NCI-H1930 (cell line): ENCODE measurements at places on chromosomes 2 and 18.
A peak's percentile ranks its signal among the peaks of the same experiment; 100 is the strongest.

- DNase-seq, result no peak
Observed at GRCh38 chr18:71012789-71013188, 723.9 kb downstream of the SOCS6 start.

- no peak for DNase-seq
Observed at GRCh38 chr2:130150181-130151144, 5.6 kb upstream of the CCDC74B start.

DNA sequence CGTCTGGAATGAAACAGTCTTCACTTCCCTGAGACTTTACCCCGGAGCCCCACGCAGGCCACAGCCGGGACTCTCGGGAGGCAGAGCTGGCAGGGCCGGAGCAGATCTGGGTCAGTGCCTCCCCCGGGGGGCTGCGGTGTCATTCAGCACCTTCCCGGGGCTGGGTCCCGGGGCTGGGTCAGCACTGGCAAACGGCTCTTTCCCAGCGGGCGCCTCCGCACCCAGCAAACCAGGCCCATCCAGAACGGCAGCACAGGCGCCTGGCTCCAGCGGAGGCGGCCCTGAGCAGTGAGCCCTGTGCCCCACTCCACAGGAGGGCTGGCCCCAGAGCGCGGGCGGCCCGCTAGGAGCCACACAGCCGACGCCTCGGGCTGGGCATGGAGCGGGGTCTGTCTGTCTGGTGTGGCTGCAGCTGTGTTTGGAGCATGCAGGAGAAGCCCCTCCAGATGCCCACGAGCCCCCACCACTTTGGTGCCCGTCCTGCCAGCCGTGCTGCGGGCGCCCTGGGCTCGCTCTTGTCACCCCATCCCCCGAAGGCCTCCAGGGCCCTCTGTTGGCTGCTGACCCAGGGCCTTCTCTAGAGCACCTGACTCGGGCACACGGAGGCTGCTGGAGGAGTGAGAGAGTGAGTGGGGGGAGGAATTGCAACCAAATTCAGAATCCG is 132.1 kb upstream of the CTDP1 start:
- DNase-seq, result no peak

GRCh38 chr2:222514901-222515300 is 90.6 kb downstream of the SGPP2 start:
- DNase-seq, result no peak

GRCh38 chr2:203396667-203397066 is 68.5 kb downstream of the ABI2 start:
- no peak for DNase-seq

DNA sequence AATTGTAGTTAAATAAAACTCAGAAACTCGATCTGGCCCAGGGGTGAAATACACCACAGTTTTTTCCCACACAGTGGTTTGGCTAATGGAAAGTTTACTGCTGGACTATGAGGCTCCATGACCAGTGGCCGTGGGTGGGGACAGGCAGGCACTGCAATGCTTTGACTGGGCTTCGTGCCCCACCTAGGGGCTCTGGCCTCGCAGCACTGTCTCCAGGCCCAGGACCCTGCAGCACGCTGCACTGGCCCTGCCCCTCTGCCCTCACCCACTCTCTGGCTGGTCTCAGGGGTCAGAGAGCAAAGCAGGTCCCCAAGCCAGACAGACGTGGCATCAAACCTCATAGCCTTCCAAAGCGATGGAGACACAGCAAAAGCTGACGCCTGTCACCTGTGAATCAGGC is 13.4 kb upstream of the B3GNT7 start:
- no peak for DNase-seq

DNA sequence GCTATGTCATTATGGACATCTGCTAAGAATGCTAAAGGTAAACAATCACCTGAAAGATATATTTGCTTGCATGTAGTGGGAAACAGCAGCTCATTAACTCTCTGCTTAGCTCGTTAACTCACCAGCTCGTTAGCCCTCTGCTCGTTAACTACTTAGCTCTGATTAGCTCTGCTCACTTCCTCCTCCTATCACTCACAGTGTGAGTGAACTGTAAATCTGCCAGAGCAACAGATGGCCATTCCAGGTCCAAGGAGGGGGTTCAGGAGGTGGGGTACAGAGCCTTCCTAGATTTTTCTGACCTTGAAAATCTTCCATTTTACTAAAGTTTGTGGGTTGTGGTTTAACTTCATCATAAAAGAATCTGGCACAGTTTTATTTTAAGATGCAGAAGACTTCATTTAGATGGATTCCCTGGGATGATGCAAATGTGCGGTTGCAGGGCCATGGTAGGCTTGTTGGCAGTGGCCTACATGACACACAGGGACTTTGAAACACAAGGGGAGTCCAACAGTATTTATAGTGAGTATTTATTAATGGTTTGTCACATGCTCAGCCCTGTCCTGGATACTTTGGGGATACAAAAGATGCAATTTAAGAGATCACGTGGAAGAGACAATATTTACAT is 1633.7 kb upstream of the CELF4 start:
- DNase-seq, result no peak

DNA sequence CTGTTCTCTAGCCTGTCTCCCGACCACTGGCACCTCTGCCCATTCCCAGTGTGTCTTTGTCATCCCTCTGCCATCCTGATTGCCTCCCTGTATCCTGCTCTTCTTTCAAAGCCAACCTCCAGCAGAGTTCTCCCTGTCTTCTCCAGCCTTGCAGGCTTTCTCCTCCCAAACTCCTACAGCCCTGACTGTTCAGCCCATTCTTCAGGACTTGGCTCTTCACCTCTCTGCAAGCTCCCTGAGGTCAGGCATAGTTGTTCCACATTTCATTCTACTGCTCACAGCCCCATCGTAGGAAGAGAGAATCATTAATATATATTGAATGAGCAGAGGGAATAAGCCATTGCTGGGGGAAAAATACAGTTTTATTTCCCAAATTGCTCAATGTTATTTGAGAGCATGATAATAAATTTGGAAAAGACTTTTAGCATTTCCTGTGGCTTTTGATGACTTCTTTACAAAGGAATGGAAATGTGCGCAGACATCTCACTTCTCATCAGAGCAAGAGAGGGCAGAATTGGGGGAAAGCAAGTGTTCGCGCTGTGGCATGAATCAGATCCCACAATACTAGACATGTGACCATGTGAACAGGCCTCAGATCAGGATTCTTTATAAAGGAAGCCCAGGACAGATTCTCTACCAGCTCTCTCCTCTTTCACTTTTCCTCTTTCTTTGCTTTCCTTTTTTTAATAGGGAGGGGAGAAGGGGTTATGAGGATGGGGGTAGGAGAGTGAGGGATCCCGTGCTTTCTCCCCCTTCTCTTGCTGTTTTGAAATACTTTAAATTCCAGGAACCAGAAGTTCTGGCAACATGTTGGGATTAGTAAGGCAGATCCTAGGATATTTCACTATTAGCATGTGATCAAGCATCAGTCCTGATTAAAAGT is 37.4 kb downstream of the EPAS1 start:
- DNase-seq, result no peak

DNA sequence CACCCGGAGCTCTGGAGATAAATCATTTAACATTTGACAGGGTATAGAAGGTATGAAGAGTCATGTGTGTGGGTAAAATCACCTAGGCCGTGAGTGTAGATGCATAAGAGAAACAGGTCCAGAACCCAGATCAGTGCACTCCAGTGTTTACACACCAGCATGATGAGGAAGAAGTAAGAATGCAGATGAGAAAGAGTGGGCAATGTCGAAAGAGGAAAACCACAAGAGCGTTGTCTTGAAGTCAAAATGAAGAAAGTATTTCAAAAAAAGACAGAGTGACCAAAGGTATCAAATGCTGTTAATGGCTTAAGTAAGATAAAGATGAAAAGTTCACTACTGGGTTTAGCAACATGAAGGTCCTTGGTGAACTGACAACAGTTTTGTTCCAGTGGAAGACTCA is 32.0 kb upstream of the PLB1 start:
- no peak for DNase-seq

GRCh38 chr2:223941579-223942277 is 3.4 kb downstream of the WDFY1 start:
- no peak for DNase-seq

DNA sequence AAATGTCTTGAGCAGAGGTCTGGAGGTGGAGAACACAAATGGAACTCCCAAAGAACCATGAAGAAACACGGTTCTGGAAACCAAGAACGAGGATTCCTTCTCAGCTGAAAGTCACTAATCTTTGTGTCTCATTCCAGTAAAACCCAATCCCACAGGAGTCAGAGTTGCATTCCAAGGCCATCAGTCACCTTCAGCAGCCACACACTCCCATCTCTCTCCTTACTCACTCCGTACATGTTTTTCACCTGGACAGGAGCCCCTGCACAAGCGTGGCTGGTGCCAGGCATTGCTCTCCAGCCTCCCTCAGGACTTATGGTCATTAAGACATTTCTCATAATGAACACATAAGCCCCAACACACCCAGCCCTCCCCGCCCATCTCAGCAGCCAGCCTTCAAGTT is 175.4 kb upstream of the SIX2 start:
- DNase-seq, result no peak

GRCh38 chr2:226603606-226604005 is 196.0 kb downstream of the IRS1 start:
- DNase-seq, result no peak

- no peak for DNase-seq
Observed at GRCh38 chr18:8749492-8749891, 44.1 kb downstream of the MTCL1 start.

- peak; percentile 21 for DNase-seq
Observed at GRCh38 chr2:25228848-25229278, 60.5 kb upstream of the POMC start.

DNA sequence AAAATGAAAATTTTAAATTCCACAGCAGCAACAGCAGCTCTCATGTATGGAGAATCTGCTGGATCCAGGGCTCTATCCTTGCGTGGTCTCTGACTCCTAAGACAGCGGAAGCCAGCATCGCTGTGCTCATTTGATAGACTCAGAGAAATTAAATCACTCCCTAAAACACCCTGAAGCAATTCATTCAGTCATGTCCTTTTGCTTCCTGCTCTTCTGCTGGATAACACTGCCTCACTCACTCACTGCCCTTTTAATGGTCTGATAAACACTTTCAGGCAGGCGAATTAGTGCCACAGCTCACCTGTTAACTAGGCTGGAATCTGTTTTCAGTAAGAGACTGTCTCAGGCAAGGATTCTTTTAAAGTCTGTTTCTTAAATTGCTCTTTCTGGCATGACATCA is 10.0 kb downstream of the WIPF1 start:
- no peak for DNase-seq

GRCh38 chr2:240162531-240162930 is 22.1 kb upstream of the OTOS start:
- DNase-seq, result no peak

GRCh38 chr2:18762667-18763066 is 173.3 kb upstream of the NT5C1B start:
- DNase-seq, result no peak

DNA sequence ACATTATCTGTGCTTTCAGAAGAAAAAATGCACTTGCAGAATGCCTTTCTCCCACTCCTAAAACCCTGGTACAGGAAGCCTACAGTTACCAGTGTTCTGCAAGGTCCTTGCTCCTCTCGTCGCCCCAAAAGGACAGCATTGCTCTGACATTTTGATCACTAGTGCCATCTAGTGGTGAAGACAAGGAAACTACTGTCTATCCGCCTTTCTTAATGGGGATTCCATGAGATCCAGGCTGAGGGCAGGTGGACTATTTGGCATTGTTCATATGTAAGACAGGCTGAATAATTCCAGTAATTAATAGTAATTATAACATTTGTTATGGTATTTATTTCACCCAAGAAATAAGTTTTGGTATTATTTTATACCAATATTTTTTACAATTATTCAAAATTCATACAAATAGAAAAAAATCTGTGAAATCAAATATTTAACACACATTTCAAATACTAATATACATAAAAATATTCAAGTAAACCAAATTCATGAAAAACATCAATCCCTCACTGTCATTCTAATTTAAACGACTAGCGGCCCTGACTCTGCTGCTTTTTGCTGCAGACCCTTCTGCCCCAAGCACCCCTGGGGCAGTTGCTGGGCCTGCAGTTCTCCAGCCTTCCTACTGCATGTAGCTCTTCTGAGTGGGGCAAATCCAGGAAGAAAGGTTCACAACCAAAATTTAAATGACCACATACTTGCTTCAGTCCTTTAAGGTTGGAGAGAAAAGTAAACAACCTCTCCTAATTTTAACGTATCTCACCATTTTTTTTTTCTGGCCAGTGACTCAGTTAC is 19.0 kb downstream of the TPGS2 start:
- DNase-seq, result peak; percentile 56

- no peak for DNase-seq
Observed at GRCh38 chr2:55140316-55141219, 90.3 kb upstream of the RTN4 start.

DNA sequence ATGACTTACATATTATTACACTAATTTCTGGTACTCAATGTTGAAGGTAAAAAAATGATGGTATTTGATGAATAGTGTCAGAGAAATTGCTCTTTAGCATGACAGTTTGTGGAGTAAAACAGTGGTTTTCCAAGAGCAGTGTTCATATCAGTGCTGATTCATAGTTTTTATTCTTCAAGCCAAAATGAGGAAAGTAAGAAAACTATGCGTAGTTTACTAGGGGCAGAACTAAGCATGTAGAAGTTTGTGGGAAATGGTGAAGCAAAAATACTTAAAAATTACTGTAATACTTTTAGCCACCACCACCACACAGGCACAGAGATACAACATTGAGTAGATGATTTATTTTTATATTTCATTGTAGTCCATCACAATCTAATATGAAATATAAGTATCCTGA is 137.3 kb downstream of the ZNF804A start:
- no peak for DNase-seq
